ENCODE measurements at places on chromosomes 6 and 20.

DNA sequence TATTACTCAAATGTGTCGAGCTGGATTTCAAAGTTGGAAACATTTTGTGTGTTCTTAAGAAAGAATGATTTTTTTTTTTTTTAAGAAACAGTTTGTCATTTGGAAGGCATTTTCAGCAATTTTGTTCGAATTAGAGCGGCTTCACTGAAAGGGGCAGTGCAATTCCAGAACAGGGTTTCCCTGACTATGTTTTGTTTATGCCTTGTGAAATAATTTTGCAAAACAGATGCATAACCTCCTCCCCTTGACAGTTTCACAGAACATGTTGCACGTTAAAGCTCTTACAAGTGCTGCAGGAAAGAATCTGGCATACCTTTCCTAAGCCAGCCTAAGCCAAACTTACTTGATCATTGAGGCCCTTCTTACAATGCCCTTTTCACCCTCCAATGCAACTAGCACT is 216.0 kb upstream of the SSTR4 start:
- no peak for DNase-seq

DNA sequence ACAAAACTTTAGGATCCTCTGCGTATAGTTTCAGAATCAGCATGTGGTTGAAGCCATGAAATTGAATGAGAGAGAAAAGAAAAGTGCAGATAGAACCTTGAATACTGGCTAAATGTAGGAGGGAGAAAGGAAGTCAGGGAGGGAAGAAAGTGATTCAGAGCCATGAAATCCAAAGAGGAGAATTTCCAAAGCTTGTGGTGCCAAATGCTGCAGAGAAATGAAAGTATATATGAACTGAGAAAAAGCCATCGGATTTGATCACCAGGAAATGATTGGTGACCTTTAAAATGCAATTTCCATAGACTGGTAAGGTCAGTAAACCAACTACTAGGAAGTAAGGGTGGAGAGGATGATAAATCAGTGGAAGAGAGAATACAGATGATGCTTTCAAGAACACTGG is 142.3 kb downstream of the TFAP2A start:
- no peak for DNase-seq

- DNase-seq, result no peak
Measured at GRCh38 chr6:154319231-154319858, 37.3 kb downstream of the IPCEF1 start.

DNA sequence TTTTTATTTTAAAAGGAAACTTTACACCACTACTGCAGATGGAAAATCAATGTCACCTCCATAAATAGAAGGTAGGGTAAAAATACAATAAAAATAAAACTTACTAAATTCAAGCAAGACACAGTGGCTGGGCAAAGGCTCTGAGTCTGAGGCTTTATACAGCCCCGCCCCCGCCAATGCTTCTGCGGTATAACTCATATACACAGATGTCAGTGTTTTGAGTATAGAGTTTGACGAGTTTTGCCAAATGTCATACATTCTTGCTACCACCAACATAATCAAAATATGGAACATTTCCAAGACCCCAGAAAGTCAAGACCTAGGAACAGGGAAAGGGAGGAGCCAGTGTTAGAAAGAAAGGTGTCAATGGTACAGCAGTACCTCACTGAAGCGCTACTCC is 12.8 kb downstream of the NFATC2 start:
- peak; percentile 72 for DNase-seq

DNA sequence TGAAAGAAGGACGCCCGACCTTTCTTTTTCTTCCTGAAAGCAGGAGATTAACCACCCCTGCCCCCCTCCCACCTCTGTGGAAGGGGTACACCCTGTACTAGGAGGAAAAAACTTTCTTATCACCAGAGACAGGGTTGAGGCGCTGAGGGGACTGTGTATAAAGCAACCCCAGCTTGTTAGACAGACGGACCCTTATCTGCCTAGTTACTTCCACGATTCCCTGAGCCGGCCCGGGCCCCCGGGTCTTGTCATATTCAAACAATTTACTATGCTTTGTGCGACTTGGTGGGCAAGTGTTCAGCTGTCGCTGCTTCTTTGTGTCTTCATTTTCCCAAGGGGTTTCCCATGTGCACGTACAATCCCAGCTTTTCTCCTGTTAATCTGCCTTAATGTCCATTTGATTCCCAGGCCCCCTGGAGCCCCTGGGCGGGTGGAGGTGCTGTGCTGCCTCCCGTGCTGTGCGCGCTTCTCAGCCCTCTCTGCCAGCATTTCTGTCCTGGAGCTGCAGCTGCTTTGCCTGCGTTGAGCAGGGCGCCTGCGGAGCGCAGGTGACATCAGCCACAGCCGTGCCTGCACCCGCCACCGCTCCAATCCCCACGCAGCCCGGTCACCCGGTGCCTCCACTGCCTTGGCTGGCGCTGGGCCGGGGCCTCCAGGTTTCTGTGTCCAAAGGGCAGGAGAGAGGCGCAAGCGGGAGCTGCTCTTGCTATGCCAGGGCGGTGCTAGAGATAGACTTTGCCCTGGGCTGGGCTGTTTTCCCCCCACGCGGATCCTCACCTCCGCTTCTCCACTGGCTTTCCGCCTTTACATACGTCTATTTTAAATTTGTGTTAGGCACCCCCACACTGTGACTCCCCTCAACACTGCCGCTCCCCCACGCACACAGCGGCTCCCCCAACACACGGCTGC is 96.2 kb downstream of the TTLL2 start:
- DNase-seq, result no peak

- peak; percentile 83 for DNase-seq
Measured at GRCh38 chr20:2840138-2840966, at the start of the genes PCED1A and VPS16. Gene PCED1A (minus strand): TSS chr20:2840655. CDS start chr20:2839912, 743 bp downstream. Gene VPS16 (plus strand): TSS chr20:2840745. CDS start chr20:2840775, 30 bp downstream.

DNA sequence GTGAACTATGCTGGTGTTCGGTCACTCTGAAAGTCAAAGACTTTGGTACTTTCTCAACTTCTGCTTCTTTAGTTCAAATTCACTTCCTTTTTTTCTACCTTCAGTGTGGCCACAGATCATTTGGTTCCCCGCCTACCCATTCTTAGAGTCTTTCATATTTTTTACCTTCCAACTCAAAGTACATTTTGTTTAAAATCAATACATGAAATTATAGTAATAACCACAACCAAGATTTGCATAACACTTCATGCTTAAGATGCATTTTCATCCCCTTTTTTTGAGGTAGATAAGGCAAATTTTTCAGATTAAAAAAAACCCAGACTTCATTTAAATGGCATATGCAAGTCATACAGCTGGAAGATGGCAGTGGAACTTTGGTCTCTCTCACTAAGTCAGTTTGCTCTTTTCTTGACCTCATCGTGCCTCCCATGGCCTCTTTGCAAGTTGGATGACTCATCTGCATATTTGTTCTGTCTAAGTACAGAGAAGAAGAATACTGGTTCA is 11.9 kb upstream of the CNR1 start:
- no peak for DNase-seq

DNA sequence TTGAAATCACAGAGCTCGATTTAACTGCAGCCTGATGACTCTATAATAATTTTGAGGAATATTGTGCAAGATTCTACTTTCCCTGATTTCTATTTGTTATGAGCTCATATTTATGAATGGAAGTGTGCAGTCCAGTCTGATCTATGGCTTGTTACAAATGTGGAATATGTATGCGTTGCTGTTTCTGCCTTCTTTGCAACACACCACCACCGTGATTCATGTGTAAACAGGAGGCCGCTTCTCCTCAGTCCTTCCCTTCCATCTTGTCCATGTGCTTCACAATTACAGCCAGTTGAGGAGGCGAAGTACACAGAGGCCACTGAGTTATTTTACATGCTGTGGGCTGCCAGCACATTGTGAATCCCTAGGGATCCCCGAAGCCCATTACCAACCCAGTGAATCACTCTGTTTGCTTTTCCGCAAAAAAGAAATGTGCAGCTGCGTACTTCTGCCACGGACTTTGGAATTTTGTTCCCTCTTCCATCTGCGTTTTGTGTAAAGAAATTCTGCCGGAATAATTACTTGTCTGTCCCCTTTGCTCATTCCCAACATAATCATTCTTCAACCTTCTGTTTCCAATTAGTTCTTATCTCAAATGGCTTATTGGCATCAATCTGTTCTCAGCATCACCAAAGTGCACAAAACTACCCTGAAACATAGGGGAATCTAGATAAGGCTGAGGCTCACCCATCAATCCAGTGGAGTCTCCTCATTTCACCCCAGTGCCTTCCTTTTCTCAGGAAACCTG is 551.6 kb upstream of the CITED2 start:
- no peak for DNase-seq

DNA sequence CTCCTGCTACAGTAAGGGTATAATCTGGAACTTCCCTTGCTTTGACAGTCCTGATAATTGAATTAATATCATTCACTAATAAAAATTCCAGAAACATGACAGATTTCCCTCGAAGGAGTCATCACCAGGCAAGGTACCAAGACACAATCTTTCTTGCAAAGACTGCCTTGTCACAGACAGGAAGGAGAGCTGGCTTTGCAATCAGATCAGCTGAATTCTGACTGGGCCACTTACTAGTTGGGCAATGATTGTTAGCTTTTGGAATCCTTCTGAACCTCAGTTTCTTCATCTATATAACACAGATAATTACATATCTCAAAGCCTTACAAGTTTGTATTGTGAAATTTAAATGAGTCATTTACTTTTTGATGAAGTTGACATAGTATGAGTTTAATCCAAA is 344.2 kb downstream of the RFPL4B start:
- no peak for DNase-seq

DNA sequence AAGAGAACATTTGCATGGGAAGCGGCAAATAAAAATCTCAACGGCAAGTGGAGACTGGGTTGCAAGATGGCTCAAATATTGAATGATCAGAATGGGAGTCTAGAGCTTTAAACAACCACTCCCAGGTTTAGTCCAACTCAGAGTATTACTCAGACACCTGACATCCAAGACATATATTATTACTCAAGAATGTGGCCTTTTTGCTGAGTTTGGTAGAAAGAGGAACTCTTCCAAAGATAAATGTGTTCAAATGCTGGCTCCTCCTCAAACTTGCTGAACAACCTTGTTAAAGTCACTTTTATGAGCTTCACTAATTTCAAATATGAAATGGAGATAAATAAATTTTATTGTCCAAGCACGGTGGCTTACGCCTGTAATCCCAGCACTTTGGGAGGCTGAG is 77.8 kb downstream of the ESR1 start:
- no peak for DNase-seq

- no peak for DNase-seq
Measured at GRCh38 chr20:58550275-58551059, 35.3 kb upstream of the APCDD1L start.

- DNase-seq, result no peak
Measured at GRCh38 chr20:23550227-23550626, 18.1 kb downstream of the CST9L start.

GRCh38 chr6:72939004-72939403 is 286.3 kb downstream of the KHDC1L start:
- no peak for DNase-seq

DNA sequence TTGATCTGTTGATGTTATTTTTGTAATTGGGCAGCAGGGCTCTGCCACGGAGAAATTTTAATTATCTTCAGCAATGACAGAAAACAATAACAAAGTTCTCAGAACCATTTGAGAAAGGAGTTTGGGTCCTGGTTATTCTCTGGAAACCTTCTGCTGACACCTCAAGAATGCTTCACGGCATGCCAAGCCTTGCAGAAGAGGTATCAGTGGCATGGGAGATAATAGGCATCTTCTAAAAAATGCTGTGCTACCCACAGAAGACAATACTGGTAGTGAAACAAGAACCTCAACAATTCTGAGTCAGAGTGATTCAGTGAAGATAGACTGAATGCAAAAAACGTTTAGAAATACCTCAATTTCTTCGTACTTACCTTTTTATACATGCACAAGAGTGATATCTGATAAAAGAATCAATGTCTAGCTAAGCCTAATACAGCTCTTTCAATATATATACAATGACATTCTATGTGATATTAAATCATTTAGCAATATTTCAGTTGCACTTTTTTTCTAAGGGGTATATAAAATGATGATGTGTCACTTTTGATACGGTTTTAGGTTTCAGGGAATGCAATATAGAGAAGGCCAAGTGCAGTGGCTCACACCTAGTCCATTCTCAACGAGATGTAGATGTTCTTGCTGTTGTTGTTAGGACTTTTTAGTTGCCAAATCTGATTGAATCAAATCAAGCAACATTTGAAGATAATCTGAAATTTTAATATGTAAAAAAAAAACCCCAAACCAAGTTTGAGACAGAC is 110.4 kb upstream of the COL21A1 start:
- no peak for DNase-seq

DNA sequence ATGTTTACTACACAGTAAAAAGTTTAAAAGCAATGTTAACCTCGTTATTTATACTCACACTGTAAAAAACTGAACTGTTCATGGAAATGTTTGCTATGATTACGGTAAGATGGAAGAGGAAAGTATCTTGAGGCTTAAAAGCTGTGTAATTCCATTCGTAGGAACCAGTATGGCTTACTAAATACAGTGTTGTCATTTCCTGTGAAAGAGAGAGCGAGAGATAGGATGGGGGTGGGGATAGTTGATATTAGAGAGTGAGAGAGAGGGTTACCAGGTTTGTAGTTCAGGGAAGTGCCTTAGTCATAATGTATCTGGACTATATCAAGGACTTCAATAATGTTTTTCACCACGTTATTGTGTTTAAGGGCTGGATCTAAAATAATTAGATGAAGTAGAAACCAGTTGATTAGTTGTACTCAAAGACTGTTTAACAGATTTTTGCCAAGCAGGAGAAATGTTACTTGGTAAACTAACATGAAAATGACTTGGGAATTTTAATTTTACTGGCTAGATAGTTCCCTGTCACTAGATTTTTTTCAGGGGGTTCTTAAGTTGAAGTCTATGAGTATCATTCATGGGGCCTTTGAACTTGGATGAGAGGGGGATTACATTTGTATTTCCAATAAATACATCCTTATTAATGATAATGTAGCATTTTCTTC is 30.4 kb downstream of the AFDN start:
- no peak for DNase-seq

DNA sequence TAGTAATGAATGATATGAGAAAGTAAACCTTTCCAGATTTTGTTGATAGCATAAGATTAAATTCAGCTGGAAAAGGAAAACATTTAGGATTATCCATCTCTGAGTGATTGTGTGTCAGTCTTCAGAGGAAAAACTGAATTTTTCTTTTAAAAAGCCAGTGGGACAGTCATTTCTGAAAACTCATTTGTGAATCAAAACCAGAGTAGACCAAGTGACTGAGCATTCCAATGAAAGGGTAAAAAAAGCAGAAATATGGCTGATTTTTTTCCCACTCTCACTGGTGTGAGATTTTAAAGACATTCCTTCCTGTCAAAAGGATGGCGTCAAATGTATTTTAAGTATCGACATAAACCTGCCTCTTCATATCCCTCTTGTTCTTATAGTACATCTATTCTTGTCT is 214.0 kb downstream of the GMPR start:
- no peak for DNase-seq

DNA sequence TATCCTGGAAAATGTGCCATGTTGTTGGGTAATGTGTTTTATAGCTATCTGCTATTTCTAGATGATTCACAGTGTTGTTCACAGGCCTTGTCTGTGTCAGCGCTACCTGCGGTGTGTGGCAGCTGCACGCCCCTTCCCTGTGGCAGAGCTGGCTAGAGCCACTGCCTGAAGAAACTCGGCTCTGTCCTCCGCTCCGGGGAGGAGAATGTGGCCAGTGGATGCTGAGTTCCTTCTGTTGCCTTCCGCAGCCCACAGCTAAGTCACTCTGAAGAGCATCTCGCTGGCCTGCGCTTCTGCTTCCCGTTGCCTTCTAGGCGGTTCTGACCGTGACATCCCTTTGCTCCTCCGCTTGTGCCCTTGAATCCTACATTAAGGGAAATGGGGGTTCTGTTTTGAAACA is 135.1 kb downstream of the PLG start:
- DNase-seq, result no peak

GRCh38 chr6:124996411-124996810 is 34.2 kb downstream of the RNF217 start:
- no peak for DNase-seq
